ENCODE measurements at places on chromosomes 4 and X.

DNA sequence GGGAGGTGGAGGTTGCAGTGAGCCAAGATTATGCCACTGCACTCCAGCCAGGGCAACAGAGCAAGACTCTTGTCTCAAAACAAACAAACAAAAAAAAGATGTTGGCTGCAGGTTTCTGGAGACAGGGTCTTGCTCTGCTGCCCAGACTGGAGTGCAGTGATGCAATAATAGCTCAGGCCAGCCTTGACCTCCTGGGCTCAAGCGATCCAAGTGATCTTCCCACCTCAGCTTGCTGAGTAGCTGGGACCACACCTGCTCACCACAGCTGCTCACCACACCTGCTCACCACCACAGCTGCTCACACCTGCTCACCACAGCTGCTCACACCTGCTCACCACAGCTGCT is 29.9 kb upstream of the CPLX1 start:
- no peak for DNase-seq

DNA sequence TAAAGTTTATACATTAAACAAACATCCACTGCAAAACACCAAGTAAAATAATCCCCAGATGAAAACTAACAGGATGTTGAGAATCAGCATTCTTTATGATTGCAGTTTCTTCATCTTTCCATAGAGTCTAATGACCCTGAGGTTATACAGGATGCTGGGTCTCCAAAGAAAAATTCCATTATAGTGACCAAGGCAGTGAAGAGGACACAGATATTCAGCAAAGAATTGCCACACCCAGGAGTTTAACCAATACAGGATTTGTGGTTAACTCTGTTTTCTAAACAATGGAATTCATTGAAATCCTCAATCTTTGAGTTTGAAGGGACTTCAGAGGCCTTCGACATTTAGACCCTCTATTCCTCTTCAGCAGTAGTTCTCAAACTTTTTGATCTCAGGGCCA is 76.2 kb upstream of the ESX1 start:
- no peak for DNase-seq

DNA sequence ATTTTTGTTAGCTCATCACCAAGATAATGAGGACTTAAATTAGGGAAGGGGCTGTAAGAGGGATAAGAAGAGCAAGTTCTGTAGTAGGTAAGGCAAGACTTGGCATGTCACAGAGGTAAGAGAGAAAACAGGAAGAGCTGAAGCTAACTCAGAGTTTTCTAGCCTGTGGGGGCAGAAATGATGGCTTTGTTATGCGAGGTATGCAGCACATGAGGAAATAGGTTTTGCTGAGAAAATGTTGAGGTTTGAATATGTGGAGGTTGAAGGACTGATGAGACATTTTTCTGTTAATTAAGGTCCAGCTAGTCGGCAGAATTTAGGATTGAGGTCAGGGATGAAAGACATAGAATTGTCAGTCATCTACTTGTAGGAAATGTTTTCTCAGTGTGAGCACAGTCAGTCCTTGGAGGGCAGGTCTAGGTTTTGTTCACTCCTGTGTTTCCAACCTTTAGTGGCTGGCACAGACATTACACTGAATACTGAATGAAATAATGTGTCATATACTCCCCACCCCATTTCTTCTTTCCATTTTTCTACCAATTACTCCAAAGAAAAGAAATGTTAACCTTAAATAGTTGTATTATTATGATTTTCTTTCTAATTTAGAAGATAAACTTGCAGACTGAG is 154.0 kb upstream of the AADAT start:
- DNase-seq = no peak

GRCh38 chr4:94595880-94596483 is 144.2 kb downstream of the PDLIM5 start:
- DNase-seq = no peak

DNA sequence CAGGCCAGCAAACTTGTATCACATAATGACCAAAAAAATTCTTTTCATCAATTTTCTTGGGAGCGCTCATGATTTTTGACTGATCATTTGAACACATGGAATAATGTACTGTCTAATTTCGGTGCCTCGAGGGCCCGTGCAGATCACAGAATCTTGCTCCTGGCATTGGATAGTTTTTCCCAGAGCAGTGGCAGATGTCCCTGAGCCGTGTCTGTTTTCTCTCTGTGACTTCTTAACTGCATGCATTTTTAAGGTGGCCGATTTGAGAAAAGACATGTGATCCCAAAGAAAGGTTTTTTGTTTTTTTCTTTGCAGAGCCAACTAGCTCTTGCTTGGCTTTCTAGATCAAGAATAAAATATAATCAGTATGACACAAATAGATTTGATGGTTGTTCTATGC is 19.7 kb downstream of the GPRIN3 start:
- DNase-seq = no peak

DNA sequence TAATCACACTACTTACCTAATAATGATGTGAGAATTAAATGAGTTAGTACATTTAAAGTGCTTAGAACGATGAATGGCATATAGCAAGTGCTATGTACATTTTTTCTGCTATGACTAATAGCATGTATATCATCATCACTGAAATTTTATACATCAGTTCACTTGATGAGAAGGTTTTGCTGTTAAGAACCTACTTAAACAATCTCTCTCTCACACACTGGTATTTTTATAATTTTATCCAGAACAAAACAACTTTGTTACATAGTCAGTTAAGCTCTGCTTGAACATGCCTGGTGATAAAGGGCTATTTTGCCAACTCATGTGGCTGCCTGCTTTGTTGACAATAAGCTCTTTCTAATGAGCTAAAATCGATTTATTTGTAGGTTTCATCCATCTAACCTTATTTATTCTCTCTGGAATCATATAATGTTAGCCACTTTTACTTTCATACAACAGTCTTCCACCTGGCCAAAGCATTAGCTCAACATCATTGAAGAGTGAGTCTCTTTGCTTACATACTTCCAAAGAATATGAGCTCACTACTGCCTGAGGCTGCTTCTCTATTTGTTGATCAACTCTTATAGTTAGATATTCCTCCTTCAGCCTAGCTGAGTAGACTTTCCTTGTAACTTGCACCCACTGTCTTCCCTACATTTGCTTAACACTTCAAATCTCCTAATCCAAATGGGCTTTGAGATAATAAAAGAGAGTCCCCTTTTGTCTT is 372.7 kb upstream of the BOD1L1 start:
- no peak for DNase-seq

DNA sequence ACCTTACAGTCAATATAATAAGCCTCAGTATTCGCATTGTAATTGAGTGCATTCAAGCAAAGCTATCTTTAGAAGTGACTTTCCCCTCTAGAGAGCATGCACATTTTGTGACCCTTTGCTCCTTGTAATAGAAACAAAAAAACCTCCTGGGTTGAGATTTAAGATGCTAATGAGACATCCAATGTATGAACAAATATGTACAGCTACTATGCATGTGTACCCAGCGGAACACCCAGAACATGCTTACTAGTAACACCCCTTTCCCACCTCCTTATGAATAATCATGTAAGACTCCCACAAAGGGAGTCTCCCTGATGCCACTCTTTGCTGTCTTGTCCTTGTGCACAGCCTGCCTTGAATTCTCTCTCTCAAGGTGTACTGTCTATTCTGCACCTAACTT is 205.5 kb downstream of the PRR32 start:
- no peak for DNase-seq

- no peak for DNase-seq
These were observed 96.5 kb downstream of the SH3RF1 start for GRCh38 chr4:169174247-169174646.

DNA sequence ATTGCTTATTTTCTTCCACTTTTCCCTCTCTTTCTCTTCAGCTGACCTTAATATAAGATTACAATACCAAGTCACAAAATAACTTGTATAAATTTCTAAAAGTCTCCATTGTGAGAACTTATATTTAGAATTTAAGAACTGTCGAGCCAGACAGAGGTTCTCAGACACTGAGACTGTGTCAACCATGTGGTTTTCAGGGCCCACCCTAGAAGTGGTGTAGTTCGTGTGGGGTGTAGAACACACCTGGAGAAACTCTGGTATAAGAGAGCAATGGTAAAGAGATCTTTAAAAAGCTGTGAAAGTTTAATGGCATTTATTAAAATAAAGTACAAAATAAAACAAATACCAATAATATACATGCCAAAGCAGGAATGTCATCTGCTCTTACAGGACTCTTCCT is 19.7 kb downstream of the CPEB2 start:
- DNase-seq = no peak

DNA sequence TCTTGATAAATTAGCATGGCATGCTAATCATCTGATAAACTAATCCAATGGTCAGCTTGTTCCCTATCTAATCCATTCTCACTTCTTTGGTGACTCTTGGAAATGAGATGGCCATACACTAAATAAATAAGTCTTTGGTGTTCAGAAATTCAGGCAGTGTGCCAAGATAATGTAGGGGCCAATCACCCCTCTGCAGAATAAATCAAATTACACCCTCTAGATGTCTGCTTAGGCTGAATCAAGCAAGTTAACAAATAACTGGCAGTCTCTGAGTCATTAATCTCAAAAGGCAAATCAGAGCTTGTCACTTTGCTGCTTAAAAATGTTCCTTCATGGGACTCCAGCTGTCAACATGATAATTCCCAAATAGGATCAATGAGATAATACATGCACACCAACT is 97.4 kb downstream of the NLGN4X start:
- no peak for DNase-seq

- no peak for DNase-seq
These were observed 10.5 kb upstream of the TMEM165 start for GRCh38 chr4:55385201-55385649.

DNA sequence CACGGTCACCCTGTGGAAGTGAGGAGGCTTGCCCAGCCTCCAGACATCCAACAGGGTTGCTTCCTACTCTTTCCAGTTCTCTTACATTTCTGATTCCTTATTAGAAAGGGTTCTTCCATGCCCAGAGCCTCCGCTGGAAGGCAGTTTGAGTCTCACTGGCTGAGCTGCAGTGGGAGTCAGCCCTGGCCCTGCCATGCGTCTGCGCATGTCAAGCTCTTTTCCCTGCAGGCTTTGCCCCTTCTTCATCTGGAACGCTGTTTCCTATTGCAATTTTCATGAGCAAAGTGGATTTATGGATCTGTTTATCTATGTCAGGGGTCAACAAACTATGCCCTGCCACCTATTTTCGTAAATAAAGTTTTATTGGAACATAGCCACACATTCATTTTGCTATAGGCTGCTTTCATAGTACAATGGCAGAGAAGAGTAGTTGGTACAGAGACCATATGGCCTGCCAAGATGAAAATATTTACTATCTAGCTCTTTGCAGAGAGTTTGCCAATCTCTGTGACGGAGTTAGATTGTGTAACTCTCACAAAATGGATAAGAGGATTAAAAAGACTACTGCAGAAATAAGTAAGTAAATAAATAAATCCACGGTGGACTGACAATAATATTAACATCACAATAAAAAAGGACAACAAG is 3.9 kb upstream of the CHRNA9 start:
- DNase-seq = no peak

GRCh38 chrX:148229801-148230303 is 248.7 kb downstream of the FMR1NB start:
- DNase-seq = no peak

GRCh38 chr4:26368685-26369084 is 47.9 kb downstream of the RBPJ start:
- no peak for DNase-seq

- no peak for DNase-seq
These were observed 36.0 kb upstream of the CBR4 start for GRCh38 chr4:169045862-169046584.
